ENCODE measurements at places on chromosomes 2 and 18.

GRCh38 chr18:35610089-35610488 lies 28.5 kb downstream of the GALNT1 start:
- DNase-seq: no peak

DNA sequence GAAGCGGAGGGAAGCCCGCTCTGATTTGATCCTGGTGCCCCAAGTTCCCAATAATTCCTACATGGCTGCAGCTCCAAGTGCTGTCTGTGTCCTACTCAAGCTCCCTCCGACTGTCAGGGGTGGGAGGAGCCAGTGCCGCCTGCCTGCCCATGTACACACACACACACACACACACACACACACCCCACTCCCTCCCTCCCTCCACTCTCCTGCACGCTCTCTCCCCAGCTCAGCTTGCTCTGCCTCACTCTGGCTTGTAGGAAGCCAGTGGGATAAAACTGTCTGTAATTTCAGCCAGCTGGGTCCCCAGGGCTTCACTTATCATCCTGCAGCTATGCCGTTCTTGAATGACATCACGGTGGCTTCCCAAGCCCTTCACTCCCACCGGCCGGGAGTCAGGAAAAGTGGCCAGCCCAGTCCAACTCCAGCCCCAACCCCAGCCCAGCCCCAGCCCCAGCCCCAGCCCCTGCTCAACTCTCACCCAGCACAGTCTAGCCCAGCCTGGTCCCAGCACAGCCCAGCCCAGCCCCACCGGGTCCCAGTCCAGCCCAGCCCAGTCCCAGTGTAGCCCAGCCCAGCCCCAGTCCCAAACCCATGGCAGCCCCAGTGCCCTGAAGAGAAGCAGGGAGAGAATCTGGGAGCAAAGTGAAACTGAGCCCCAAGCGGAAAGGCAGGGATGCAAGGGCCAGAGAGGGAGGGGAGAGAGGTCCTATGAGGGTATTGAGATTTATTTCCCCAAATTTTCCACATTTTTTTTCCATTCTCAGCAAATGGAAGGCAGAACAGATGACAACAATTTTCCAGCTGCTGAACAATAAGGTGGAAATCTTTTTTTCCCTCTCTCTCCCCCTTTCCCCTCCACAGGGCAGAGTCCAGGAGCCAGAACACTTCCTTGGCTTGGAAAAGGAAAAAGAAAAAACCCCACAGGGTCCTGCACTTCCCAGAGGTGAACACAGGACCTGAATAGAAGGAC lies 144.0 kb downstream of the TNS1 start:
- DNase-seq: no peak

GRCh38 chr2:98472132-98472650 lies 27.5 kb downstream of the INPP4A start:
- DNase-seq: no peak

DNA sequence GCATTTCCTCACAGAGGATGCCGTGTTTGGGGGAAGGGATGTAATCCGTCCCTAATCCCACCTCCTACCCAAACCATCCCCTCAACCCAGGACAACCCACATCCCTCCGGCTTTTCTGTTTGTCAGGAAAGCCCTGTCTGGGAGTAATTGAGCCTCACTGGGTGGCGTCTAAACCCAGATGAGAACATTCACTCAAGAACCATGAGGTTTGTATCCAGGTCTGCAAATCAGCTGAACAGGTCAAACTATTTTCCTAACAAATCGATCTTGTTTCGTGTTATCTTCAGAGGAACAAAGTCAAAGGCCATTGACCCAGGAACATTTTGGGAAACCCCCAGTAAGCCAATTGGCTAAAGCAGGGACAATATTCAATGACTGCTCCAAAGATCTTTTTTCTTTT lies 25.7 kb downstream of the CYP27C1 start:
- DNase-seq: no peak

- DNase-seq: no peak
These were observed 20.9 kb upstream of the RPRD1A start for GRCh38 chr18:36088256-36088655.

- DNase-seq: no peak
These were observed 156.4 kb downstream of the IKZF2 start for GRCh38 chr2:212994976-212995375.

DNA sequence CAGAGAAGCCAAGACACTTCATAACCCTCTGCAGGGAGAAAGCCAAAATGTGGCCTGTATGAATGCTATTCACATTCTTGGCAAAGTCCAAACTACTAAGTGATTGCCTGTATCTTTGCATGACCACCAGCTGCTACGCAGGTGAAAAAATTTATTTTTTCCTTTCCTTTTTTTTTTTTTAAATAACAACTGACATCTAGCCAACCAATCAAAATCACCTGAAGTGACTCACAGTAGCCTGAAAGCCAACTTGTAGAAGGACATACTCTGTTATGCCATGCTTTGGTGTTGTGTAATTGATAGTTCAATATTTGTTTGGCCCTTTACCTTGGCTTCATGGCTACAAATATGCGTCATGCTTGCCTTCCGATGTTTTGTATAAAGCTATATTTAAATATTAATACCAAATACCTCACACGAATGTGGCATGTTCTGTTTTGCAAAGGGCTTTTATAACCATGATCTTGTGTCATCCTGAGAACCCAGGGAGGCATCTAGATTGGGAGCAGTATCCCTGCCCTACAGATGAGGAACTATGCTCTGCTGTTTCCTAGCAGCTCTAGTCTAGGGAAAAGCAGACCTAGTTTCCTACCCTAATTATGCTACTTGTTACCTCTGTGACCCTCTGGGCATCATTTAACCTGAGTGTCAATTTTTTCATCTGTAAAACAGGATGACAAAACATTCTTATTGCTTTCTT lies 102.1 kb downstream of the MYOM1 start:
- DNase-seq: no peak

DNA sequence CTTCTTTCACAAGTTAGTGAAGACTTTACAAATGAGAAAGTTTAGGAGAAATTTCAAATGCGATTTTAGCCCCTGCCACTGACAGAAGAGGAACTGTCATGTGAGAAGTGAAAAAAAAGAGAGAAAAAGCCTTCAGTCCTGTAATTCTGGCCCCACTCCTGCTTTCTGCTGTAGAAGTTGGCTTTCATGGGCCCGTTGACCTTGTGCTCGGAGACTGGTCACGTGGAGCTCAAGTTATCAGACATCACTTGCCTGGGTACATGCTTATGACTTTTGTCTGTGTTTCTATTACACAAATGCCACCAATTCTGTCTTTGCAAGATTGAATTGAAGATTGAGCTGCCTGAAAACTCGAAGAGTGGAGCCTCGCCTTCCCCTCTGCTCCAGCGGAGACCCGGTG lies 749.9 kb downstream of the BCL11A start:
- no peak for DNase-seq

DNA sequence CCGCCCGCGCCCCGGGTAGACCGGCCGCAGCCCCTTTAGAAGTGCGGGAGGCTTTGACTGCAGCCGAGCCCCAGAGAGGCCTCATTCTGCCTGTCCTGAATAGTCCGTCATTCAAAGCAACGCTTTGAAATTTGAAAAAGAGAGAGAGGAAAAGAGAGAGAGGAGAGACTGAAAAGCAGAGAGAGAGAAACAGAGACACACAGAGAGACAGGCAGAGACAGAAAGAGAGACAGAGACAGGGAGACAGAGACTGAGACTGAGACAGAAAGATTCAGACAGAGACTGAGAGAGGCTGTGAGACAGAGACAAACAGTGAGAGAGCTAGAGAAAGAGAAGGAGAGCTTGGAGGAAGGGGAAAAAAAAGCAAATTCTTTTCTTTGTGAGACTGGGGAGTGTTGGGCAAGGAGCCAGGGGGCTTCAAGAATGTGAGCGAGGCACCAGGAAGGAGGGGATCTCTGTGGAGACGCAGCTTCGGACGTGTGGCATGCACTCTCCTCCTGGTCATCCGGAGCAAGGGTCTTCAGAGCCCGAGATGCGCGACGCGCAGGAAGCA lies 73.1 kb downstream of the MYCN start:
- DNase-seq: no peak

- DNase-seq: no peak
These were observed 149.8 kb upstream of the DAPL1 start for GRCh38 chr2:158645299-158645698.

- DNase-seq: no peak
These were observed 1.6 kb upstream of the LRRFIP1 start for GRCh38 chr2:237625777-237626176.

DNA sequence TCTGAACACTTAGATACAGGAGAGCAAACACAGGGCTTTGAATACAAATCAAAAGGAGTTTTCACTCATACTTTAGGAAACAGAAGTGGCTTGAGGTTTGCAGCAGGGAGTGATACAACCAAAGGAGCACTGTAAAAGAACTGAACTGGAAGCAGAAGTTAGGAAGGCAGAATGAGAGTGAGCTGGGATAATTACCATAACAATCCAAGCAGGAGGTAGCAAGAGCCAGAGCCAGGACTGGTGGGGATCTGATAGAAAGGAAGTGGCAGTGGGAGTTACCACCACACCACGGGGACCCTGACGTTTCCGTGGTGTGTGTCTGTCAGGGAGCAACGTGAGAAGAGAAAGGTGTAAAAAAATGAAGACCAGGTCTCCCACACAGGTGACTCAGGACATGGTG lies 81.3 kb upstream of the EPB41L3 start:
- no peak for DNase-seq

GRCh38 chr2:64609227-64609941 lies 44.3 kb downstream of the SERTAD2 start:
- DNase-seq: peak; percentile 46

DNA sequence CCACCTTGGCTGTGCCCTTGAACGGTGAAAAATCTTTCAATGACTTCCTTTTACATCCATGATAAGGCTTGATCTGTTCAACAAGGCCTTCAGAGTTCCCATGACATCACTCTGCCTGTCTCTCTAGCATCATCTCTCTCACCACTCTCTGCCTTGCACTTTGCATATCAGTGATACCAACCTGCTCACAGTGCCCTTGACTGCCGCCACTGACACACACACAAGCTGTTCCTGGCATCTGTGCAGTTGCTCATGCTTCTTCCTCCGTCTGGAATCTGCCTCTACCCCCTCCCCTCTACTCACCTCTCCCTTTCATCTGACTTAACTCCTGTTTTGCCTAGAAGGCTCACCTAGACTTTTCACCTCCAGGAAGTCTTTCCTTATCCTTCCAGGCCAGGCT lies 79.1 kb upstream of the SEC11C start:
- no peak for DNase-seq
